HAP-1 (cell line): ENCODE measurements at places on chromosomes 11 and 22.

GRCh38 chr11:62020661-62021060, 53.2 kb upstream of the FTH1 start:
- no peak for DNase-seq

DNA sequence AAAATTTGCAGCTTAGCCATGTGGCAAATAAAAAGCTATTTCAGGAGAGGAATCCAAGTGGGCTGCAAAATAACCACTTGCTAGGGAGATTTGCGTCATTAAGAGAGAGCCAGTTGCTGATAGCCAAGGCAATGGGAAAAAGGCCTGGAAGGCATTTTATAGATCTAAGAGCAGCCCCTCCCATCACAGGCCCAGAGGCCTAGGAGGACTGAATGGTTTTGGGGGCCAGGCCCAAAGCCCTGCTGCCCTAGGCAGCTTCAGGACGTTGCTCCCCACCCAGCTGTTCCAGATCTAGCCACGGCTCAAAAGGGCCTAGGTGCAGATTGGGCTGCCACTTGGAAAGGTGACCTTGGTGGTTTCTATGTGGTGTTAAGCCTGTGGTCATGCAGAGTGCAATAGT, 169.0 kb downstream of the AASDHPPT start:
- DNase-seq: no peak

GRCh38 chr11:102306817-102307726, 10.2 kb upstream of the BIRC3 start:
- no peak for DNase-seq

DNA sequence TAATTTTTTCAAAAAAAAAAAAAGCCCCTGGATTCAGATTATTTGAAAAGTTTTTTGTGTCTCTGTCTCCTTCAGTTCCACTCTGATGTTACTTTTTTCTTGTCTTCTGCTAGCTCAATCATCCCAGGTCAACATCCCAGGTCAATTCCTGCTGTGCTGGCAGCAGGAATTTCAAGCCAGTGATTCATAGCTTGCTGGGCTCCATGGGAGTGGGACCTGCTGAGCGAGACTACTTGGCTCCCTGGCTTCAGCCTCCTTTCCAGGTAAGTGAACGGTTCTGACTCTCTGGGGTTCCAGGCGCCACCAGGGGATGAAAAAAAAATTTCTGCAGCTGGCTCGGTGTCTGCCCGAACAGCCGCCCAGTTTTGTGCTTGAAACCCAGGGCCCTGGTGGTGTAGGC, 31.4 kb downstream of the PLAAT5 start:
- no peak for DNase-seq

DNA sequence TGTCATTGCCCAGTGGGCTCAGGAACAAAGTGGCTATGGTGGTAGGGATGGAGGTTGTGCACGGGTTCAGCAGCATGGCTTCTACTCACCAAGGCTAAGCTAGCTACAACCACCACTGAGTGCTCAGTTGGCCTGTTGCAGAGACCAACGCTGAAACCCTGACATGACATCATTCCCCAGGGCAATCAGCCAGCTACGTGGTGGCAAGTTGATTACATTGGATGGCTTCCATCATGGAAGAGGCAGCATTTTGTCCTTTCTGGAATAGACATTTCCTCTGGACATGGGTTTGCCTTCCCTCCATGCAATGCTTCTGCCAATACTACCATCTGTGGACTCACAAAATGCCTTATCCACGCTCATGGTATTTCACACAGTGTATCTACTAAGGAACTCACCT, 634.3 kb downstream of the OPCML start:
- no peak for DNase-seq

DNA sequence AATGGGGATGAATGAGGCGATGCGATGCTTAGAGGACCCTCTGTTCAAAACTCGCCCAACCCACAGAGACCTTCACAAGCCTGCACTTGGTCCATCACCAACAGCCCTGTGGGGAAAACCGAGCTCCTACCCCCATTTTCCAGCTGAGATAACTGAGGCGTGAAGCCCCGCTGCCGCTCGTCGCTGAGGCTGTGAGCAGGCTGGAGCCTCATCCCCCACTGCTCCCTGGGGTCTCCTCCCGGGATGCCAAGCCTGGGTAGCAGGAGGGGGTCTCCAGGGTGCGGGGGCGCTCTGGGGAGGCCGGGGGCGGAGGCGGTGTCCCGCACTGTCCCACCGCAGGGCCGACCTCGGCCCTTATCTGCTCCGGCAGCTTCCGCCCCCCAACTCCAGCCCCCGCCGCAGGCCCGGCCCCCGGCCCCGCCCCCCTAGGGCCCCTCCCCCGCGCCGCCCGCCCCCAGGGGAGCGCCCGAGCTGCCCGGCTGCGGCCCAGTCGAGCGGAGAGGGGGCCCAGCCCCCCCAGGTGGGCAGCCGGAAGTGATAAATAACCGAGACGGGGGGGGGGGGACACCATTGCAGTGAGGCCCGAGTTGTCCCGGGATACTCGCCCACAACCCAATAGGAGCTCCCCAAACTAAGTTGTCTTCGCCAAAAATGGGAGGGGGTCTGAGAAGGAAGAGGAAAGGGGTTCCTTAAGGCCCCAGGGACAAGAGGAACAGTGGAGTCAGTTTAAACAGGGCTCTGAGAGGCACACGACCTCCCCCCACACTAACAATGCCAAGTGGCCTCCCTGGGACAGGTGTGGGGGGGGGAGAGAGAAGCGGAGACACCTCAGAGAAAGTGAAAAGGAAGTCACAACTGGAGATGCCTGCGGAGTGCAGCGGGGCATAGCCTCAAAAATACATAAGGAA, 8.3 kb upstream of the SLC39A13 start:
- DNase-seq: peak; percentile 52

DNA sequence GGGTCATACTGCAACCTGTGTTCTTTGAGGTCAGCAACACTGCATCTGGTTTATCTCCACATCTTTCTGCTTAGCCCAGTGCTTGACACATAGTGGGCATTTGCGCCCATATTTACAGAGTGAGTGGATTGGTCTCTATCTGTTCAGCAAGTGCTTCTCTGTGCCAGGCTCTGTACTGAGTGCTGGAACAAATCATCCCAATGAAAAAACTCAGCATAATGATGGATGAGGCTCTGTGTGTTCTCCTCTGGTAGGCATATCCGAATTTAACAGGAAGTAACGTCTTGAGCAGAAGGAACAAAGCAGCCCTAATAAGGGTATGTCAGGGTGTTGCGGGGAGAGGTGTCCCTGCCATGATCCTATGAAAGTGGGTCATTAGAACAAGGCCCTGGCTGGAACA, 46.0 kb downstream of the MCM5 start:
- no peak for DNase-seq

GRCh38 chr22:20591295-20591645, 83.9 kb downstream of the MED15 start:
- DNase-seq: no peak

- DNase-seq: peak; percentile 91
Observed at GRCh38 chr11:96113193-96113681, 189.3 kb upstream of the MTMR2 start.

- DNase-seq: no peak
Observed at GRCh38 chr11:70326365-70326811, 55.9 kb downstream of the PPFIA1 start.

DNA sequence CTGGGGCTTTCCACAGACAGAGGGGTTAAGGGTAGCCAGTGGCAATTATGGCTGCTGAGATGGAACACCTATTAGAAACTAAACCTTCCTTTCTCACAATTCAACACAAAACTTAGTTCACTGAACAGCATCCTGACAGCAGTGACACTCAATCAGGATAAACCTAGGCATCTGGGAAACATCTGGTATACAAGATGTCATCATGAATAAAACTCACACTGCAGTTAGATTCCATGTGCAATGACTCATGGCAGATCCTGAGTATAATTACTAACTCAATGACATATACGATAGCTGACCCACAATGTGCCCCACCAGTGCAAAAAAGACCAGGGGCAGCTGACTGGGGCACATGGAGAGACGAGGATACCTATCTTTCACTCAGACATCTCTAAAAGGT, 17.7 kb downstream of the RBFOX2 start:
- no peak for DNase-seq

DNA sequence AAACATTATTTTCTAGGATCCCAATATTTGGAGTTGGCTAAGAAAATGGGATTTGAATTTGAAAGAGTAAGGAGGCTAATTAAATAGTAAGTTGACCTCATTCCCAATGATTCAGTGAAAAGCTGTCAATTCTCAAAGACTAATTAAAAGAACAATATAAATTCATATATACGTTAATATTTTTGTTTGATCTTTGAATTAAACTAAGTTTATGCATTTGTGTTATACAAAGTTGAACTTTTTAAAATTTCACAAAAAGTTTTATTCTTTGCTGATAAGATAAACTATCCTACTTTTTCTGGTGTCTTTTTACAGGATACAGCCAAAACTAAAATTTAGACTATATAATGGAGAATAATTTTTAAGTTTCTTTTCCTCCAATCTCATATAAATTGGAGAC, at the start of gene OR5L1:
Gene OR5L1 (plus strand): TSS at position 301 of the 400 bp plus-strand sequence. CDS start 100 bp downstream, outside the sequence.
- no peak for DNase-seq

- no peak for DNase-seq
Observed at GRCh38 chr11:16966930-16967671, 47.1 kb downstream of the PLEKHA7 start.

GRCh38 chr11:128572965-128573364, 14.4 kb downstream of the ETS1 start:
- DNase-seq: no peak

DNA sequence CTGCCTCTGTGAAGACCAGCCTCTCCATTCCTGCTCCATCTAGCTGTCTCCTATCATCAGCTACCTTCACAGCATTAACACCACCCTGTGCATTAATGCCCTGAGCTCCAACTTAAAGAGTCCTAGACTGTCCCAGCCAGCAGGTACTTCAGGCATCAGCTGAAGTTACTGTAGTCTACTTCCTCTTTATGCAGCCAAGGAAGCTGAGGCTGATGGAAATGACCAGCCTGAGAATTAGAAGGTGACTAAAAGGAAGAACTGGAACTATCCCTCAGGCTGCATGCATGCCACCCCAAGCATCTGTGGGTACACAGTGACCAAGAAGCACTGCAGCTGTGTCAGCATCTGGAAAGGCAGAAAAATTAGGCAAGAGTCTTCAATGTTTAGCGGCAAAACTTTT, 28.2 kb downstream of the MS4A10 start:
- no peak for DNase-seq

- DNase-seq: no peak
Observed at GRCh38 chr11:129937592-129938238, 42.3 kb upstream of the NFRKB start.

DNA sequence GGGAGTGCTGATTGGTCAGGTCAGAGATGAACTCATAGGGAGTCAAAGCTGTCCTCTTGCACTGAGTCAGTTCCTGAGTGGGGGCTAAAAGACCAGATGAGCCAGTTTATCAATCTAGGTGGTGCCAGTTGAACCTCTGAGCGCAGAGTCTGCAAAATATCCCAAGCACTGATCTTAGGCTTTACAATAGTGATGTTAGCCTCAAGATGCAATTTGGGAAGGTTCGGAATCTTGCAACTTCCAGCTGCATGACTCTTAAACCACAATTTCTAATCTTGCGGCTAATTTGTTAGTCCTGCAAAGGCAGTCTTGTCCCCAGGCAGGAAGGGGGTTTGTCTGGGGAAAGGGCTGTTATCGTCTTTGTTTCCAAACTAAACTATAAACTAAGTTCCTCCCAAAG, 92.3 kb upstream of the PARVA start:
- no peak for DNase-seq

- no peak for DNase-seq
Observed at GRCh38 chr11:111631024-111631665, 28.9 kb downstream of the SIK2 start.

DNA sequence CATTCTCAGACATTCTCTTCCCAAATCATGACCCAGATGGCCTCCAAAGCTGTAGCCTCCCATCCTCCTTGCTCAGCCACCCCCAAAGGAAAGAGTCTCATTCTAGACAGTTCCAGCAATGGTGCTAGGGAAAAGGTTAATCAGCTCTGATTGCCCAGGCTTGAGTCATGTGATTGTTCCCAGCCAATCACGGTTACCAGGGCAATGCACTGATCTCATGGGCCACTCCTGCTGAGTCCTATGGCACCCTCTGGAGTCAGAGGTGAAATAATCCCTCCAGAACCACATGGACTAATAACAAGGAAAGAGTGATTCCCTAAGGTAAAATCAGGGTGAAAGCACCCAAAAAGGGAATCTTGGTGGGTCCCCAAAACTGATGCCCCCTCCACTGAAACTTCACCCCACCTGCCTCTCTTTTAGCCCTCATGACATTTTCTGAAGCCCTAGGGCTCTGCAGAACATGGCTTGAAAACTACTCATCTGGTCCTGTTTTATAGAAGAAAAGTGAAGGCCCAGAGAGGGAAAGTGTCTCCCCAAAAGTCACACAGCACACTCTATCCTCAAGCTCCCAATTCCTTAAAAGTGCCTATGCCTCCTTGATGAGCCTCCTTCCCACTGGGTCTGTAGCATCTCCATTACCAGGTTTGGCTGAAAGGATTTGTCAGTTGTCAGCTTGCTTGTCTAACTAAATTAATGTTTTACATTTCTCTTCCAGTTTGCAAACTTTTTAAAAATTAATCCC, 203.7 kb downstream of the MN1 start:
- DNase-seq: peak; percentile 73

DNA sequence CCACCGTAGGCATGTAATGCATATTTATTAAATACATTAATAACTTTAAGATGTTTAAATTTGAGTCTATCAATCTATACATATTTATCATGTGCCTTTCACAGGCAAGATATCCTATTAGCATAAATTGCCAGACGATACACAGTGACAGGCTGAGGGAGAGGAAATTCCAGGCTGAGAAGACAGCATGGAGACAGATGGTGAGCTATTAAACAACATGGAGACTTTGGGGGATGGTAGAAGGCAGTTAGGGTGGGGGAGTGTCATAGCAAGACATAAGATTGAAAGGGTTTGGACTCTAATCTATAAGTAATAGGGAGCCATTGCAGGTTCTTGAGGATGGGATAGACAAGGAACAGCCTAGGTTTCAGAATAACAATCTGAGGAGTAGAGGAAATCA, 138.5 kb downstream of the NXPE2 start:
- DNase-seq: no peak

DNA sequence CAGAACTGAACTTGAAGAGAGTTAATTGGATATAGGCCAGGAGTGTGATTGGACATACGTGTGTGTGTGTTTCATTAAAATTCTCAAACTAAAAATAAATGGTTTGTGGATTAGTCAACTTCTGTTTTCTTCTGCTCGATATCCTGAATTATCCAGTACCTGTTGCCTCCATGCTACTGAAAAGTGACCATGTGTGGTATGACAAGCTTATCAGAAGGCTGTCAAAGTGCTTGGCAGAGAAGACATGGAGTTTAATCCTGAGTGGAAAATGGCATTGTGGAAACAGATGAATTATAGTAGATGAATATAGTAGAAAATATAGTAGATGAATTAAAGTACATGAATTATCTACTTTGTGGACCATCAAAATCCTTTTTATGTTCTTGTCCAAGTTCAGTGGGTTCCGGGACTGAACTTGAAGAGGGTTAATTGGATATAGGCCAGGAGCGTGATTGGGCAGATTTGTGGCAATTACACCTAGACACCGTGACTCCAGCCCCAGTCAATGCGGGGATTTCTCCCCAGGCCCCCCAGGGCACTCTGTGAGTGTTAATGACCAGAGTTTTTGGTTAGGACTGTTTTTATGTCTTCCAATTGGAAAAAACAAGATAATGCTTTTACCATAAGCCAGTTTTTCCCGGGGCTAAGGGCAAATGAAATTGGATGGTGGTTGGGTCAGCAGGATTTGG, 30.1 kb downstream of the GRAMD1B start:
- DNase-seq: no peak
